Activated CD8-positive, alpha-beta memory T cell treated with anti-CD3 and anti-CD28 coated beads for 1 hour (primary cell): ENCODE measurements at places on chromosomes 11 and 22.

DNA sequence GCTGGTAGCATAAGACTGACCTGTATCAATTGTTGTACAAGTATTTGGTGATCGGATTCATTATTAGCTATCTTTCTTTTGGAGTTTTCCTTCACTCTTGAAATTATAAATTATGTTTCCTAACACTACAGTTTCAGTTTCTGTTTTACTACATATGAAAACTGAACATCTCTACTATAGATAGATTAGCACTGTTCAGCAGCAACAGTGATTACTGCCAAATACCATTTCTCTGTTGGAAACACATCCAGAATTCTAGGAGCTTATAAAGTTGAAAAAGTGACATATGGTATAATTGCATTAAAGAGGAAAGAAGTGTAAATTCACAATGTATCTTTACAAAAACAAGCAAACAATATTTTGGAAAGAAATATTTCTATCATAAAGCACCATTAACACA is 118.5 kb upstream of the GRIA4 start:
- DNase-seq = no peak

- peak; percentile 5 for DNase-seq
These were observed 10.5 kb downstream of the AASDHPPT start for GRCh38 chr11:106087815-106088435.

DNA sequence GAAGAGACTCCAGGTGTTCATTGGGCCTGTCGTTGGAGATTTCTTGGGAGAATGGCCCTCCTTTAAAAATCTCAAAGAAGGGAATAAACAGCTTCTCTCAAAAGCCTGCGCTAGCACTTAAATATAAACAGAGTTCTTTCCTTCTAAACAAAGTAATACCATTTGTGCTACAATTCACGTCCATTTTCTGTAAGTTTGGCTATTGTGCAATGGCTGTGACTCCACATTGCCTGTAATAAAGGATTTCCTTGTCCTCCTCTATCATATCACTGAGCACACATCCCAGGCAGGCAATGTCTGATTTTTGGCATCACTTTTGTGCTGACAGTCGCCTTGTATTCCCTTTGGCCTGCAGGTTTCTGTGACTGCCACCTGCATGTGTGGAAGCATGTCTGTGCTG is 4.9 kb upstream of the ADAMTS8 start:
- no peak for DNase-seq

GRCh38 chr11:33194455-33194854 is 33.2 kb upstream of the CSTF3 start:
- DNase-seq = no peak

- DNase-seq = no peak
These were observed 17.5 kb downstream of the RPL3 start for GRCh38 chr22:39301926-39302325.

DNA sequence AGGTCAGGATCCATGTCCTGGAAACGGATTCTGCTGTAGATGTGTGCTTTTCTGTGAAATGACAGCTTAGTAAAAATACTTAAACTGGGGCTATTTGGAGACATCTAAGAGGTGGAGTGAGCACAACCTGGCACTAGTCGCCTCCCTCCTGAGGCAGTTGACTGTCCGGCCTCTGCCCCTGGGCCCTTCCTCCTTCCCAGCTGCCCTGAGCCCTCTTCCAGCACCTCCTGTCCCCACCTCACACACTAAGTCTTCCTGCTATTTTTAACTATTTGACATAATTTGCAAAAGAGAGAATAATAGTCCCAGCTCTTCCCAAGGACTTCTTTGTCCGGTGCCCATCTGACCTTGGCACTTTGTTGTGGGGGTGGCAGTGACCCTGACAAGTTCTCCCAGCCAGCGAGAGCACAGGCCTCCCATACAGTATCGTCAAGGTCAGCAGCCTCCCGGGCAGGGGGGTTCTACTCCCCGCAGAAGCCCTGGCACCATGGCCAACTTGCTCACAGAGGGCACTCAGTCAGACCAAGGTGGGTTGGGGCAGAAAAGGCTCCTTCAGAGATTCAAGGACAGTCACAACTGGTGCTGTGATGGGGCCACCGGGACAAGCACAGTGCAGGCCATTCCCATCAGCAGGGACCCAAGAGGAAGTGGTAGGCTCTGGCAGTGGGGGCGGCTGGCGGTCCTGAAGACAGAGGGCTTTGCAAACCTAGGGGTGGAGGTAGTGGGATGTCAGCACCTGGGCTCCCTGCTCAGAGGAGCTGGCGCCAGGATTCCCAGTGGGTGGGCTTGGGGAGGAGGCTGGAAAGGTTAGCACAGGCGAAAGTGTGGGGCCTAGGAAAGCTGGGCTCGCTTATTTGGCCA is 5.5 kb upstream of the NEAT1 start:
- no peak for DNase-seq

DNA sequence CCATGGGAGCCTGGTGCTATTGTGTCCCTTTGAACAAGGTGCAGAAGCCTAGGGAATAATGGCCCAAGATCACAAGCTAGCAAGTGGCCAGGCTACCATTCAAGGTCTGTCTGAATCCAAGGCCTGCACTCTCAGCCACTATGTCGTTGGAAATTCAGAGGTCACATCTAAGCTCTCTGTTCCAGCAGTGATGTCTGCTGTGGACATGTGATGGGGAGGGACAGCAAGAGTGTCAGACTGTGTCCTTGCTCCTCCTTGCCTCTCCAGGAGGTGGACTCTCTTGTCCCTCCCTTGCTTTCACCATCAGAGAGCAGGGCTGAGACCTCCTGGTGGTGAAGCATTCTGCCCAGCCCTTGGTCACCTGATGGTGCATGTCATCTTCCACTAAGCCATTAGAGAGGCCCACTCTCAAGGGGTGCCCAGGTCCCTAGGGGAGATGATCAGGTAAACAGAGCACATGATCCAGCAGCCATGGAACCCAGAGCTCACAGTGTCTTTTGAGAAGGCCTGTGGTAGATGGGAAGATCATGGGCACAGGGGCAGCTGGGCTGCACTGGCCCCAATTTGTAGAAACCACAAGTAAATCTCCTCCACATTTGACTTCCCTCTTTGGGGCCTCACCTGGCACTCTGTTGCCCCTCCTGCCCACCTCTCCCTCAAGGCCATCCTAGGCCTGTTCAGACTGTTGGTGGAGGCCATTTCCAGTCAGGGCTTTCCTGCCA is 37.1 kb upstream of the SUSD2 start:
- no peak for DNase-seq

DNA sequence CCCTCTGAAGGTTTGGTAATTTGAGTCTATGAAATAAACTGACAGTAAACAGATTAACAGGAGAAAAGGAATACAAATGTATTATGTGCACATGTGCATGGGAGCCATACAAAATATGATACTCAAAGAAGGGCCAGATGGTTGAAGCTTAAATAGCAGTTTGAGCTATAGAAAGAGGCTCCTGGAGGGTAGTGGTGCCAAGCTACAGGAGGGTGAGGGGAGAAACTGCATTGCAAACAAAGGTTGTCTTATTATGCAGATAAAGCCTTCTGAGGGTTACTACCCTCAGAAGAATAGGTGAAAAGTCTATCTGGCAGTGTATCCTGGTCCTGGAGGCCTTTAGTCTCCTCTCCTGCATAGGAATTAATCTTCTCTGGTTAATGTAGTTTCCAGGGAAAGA is 267.3 kb upstream of the MPPED2 start:
- no peak for DNase-seq

GRCh38 chr11:57700425-57700824 is 11.6 kb downstream of the MED19 start:
- DNase-seq = no peak

DNA sequence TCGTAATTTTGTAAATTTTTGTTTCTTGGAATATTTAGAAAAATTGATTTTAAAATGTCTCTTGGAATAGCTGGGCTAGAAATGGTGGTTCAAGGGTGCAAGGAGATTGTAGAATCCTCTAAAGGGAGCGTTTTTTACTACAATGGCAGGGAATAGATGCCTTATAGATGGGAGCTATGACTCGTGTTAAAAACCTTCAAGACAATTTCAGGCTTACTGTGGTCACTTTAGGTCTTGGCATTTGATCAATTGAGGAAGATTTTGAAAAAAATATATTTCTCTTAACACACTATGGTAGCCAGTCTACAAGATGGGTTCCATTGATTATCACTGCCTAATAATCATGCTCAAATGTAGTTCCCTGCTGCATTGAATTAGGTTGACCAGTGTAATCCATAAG is 25.0 kb downstream of the METTL15 start:
- no peak for DNase-seq

DNA sequence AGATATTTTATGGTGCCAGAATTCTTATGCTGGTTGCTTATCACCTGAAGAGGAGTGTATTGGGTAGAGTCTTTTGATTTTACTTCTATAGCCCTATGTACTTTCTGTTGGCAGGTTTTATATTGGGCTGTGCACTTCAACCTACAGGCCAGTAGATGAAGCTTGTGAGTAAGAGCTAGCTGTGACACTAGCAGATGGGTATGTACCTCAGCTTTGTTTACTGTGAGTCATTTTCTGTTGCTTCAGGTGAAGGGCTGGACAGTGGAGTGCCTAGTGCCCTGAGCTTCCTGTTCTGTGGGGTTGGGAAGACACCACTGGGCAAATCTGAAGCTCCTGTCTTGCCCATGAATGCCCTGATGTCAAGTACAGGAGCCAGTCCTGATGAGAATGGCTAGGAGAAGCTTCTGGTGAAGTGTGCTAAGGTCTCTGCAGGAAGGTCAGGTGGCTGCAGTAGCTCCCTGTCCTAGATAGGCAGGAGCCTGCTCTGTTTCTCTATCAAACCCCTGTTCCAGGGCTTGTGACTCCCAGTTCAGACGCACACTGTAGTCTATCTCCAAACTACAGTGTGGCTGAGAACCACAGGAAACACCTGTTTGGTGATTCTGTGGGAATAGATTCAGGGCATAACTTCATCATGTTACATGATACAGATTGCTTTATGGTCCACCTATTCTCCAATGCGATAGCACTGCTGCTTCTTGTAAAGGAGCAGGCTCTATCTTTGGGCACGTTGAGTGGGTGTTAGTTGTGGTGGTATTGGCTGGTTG is 755.7 kb downstream of the KCNA4 start:
- DNase-seq = no peak

DNA sequence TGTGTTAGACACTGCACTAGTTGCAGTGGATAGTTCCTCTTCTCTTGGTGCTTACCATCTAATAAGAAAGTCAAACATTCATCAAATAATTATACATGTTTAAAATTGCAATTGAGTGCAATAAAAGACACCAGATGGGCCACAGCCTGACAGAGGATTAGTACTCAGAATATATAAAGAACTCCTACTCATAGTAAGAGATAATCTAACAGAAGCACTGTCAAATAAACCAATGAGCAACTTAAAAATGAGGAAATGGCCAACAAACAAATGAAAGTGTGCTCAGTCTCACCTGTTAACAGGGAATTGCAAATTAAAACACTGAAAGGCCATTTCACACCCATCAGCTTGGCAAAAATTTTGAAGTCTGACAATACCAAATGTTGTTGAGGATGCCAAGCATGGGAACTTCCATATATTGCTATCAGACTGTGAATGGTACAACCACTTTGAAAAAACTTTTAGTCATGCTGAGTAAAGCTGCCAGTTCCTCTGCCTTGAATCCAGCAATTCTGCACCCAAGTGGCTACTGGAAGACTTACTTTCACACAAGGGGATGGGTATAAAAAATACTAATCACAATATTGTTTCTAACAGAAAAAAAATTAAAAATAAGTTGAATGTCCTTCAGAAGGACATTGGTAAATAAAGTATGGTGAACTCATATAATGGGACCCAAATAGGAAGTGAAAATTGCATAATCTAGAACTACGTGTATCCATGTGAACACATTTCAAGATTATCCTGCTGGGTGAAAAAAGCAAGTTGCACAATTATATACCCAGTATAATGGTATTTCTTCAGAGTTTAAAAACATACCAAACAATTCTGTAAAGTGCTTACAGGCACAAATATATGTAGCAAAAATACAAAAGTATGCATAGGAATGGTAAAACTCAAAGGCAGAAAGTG is 41.4 kb upstream of the CREB3L1 start:
- DNase-seq = no peak

- no peak for DNase-seq
These were observed 12.2 kb upstream of the SLC37A4 start for GRCh38 chr11:119042927-119043326.

- no peak for DNase-seq
These were observed 35.5 kb downstream of the MSANTD4 start for GRCh38 chr11:105986554-105986953.

GRCh38 chr11:3929649-3930048 is 74.2 kb downstream of the STIM1 start:
- DNase-seq = no peak

DNA sequence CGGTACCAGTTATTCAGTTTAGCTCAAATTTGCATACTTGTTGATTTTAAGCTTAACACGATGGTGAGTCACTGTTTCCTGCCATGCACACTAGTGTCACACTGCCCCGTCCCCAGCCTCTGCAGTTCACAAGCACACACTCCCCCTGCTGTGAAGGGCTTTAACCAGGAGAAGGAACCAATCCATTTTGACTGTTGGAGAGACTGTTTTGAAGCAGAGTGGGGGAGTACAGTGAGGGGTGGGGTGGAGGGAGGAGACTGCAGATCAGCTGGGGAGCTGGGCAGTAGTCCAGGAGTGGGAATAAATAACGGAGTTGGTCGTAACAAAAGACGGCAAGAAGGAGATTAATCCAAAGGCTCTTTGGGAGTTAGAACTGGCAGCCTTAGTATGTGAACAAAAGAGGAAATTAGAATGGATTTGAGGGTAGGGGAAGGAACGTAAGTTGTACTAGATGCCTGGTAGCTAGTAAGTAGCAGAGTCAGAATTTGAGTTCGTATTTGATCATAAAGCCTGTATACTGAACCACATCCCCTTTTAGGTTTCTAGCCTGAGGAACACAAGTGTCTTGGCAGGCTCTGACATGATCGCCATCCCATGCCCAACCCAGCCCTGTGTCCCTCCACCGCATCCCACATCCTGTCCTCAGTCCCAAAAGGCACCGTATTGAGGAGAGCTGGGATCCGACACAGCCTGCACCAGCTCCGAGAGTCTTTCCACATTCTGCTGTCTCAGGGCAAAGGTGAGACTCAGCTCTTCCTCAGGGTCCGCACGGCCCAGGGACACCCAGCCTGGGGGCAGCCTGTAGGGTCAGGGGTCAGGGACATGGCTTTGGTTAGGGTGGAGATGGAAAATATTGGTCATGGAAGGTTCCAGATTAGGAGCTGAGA is 862 bp downstream of the TPP1 start:
- DNase-seq = peak; percentile 51

DNA sequence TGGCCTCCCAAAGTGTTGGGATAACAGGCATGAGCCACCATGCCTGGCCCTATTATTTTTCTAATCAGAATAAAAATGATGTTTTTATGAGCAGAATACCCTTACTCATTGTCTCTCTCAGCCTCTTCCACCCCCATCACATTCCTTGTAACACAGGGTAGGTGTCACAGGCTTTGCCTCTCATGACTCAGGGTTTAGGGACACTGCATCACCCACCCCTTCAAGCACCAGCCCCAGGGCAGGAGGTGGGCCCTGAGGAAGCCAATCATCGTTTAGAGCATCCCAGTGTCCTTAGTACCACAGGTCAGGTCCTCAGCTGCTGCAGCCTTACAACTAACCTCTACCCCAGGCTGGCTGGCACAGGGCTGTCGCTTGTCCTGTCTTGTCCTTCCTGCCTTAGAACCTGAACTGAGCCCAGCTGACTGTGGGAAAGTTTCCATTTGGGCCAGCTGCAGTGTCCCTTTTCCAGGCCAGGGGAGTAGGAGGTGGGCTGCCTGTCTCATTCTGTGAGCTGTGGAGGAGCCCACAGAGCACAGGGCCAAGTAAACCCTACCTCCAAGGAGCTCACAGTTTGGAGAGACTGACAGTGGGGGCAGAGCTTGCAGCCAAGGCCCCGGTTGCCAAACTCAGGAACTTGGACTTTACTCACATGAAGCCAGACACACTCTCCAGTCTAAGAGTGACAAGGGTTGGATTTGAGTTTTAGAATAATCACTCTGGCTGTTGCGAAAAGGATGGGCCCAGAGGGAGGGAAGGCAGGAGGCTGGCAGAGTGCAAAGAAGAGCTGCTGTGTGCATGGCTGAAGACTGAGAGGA is 19.5 kb upstream of the UVRAG start:
- DNase-seq = no peak
